ENCODE measurements at places on chromosomes 7 and 10. TPM values are rescaled to one million over a fixed set of nuclear protein-coding genes. Genes with fewer than 3 reads are reported as not detected.

The TLL2 gene
- under 0.01 TPM for total RNA-seq

The FBXL13 gene
- total RNA-seq, result 0.73 TPM

The SORCS1 gene
- total RNA-seq, result not detected

The NYAP1 gene
- 3.0 TPM for total RNA-seq

The MYL10 gene
- not detected for total RNA-seq

The CFAP69 gene
- total RNA-seq, result 6.1 TPM

The CRHR2 gene
- total RNA-seq, result not detected

The NME8 gene
- not detected for total RNA-seq

The CALD1 gene
- total RNA-seq, result 992 TPM

The MYOZ1 gene
- 0.12 TPM for total RNA-seq

The CCDC7 gene
- total RNA-seq, result 16.2 TPM

The SDK1 gene
- total RNA-seq, result 0.24 TPM

The AKR1C4 gene
- not detected for total RNA-seq

The TMEM176A gene
- total RNA-seq, result 0.12 TPM

All from hair follicle dermal papilla cell (primary cell).